ENCODE measurements at places on chromosomes 6 and 20.

- no peak for DNase-seq
Measured at GRCh38 chr6:14711056-14711703, 534.7 kb upstream of the JARID2 start.

GRCh38 chr6:159012201-159012600 lies 12.2 kb upstream of the RSPH3 start:
- DNase-seq, result no peak

- no peak for DNase-seq
Measured at GRCh38 chr6:101296169-101296960, 97.1 kb upstream of the GRIK2 start.

- no peak for DNase-seq
Measured at GRCh38 chr6:32082478-32082877, 26.7 kb downstream of the TNXB start.

- DNase-seq, result no peak
Measured at GRCh38 chr20:61976263-61976643, 89.4 kb downstream of the TAF4 start.
